Osteoblast (primary cell): ENCODE measurements at places on chromosomes 5 and 9.

DNA sequence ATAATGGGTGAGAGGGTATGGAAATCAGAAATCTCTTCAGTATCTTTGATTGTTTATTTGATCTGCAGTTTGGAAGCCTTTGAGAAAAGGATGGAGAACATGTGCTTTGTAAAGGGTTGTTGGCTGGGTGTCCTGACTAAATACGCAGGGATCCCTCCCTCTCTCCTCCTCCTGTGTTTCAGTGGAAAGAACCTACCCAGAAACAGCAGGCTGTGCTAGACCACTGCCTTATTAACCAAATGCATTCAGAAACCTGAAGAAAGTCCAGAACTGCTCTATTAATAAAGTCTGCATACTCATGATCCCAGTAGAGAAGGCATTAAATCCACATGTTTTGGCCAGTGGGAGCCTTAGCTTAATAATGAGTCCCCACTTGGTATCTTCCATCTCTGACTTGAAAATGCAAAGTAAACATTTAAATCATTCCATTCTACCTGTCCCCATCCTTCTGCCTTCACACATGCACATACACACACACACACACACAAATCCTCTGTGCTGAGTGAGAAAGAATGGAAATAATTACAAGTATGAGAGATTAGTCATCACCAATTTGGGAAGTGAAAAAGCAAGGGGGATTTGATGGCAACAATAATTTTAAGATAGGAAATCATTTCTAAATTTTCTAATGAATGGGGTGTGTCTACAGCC lies 10.0 kb upstream of the LECT2 start:
- DNase-seq = no peak

- peak; percentile 91 for DNase-seq
Observed at GRCh38 chr5:172110921-172111851, 76.8 kb downstream of the STK10 start.

- DNase-seq = no peak
Observed at GRCh38 chr5:35745660-35746059, 111.0 kb upstream of the IL7R start.

DNA sequence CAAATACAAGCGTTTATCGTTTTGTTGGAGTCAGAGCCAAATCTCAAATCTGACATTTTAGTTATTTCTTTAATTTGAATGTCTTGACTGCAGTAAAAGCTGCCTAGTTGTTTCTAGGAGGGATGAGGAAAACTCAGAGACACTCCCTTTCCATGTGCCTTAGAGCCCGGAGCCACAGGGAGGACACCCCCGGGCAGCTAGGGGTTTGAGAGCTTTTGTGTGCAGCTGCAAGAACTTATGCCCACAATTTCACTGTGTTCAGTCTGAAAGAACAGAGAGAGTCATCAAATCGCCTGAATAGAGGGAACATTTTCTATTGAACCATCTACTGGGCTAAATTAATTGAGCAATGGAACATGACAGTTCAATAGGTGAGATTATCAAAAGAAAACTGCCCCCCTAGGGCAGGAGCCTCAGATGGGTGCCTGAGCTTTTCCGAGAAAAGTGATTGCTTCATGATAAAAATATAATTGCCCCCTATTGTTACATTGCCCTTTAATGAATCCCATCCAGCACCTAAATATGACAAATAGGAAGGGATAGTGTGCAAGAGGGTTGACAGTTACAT lies 709.3 kb upstream of the RGMB start:
- no peak for DNase-seq

GRCh38 chr9:127875306-127875966 lies 2.0 kb downstream of the AK1 start:
- DNase-seq = peak; percentile 98

DNA sequence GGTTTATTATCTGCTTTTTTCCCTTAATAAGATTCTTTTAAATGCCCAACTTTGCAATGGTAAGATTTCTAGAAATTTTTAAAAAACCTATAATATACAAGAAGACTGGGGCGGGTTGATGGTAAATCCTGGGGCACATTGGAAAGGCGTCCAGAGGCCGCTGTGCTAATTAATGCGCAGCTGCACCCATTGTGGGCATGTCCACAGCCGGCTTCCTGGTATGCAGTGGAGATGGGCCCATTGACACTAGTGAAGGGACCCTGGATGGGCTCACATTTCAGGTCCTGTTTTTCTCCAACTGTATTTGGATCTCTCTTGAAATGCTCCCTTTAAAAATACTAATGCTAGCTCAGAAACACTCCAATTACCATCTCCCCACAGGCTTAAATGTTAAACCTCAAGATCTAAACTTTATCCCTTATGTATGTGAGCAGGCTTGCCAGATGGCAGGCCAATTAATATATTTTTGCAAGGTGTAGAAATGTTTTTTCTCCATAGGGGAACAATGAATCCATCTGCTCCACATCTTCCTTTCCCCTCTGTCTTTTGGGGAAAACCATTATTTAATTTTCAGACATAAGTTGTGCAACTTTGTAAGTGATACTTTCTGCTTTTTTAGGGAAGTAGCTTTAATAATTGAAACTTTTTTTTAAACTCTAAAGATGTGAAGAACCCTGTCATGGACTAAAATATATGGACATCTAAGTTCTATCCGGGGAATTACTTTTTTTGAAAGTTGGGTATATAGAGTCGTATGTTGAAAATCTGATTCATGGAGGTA lies 177.3 kb downstream of the CD180 start:
- DNase-seq = no peak

GRCh38 chr5:31753700-31754357 lies 114.9 kb downstream of the PDZD2 start:
- no peak for DNase-seq

DNA sequence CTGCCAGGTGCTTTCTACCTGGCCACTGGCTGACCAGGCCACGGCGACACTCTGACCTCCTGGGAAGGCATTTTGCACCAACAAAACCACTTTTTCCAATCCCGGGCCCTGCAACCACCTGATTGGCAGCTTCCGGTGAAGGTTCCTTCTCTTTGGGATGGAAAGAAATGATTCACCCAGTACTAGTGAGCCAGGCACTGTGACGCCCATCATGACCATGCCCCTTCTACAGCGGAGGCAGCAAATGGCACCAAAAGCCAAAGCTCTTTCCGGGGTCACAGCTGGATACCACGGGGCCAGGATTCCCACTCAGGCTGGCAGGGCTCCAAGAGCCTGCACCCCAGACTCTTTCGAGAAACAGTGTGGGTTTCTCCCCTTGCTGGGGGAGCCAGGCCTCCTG lies 4.7 kb downstream of the NOTCH1 start:
- no peak for DNase-seq

- DNase-seq = no peak
Observed at GRCh38 chr9:112349008-112349333, 15.6 kb upstream of the PTBP3 start.
